Lung (tissue), 17 donors: ENCODE measurements at places on chromosomes 1 and 21.

GRCh38 chr1:182389619-182390047 lies 2.0 kb downstream of the GLUL start:
- no peak for DNase-seq

DNA sequence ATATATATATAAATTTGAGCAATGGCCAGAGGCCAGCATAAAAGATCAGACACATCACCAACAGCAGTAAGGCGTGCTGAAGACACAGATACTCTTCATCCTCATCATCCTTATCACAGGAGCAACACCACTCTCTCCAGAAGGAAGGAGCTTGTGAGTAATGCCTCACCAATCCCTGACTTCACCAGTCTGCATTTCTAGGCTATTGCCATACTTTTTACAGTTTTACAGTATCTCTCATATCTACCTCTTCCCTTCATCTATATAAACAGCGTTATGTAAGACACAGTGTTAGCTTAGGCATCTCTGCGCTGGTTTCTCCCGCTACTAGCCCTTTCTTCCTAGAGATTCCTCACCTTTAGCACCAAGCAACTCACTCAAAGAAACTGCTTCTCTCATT lies 2.4 kb upstream of the ABL2 start:
- DNase-seq, result no peak

- no peak for DNase-seq
These were observed 399.9 kb upstream of the RUNX1 start for GRCh38 chr21:35448876-35449599.

DNA sequence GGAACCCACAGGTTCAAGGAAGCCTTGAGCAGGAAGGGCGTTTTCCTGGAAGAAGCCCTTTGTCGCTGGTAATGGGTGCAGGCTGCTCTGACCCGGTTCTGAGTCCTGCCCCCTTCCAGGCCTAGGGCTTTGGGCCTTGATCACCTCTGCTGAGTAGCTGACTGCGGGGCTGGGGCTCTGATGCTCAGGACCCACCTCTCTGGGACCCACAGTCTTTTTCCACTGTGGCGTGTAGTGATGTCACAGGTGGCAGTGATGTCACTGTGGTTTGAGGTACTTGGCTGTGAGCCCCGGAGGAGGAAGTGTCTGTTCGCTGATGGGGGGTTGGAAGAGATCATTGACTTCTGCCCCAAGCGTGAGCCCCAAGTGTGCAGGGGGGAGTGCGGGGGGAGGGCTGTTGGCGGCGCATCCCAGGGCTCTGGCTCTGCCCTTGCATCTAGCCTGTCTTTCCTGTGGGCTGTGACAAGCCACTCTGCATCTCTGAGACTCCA lies 6.9 kb downstream of the TNFRSF1B start:
- DNase-seq, result peak; percentile 42

DNA sequence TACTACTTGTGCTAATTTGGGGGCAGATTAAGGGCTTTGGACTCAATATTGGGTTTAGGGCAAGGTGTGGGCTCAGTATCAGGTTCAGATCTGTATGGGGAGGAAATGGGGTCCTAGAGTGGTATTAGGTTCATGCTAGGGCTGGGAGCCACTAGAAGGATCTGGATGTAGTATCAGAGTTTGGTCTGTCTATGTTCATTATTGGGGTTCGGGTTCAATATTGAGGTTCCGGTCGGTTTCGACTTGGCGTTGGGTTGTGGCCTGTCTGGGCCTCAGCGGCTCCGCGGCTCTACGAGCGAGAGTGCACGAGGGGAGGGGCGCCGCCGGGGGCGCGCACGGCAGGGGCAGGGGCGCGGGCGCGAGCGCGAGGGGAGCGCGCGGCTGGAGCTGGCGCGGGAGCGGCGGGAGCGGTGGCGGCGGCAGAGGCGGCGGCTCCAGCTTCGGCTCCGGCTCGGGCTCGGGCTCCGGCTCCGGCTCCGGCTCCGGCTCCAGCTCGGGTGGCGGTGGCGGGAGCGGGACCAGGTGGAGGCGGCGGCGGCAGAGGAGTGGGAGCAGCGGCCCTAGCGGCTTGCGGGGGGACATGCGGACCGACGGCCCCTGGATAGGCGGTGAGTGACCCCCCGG lies at the start of gene PTPRF:
Gene PTPRF (plus strand): TSS at position 401 of the 624 bp plus-strand sequence. CDS start 14,193 bp downstream, outside the sequence.
- peak; percentile 75 for DNase-seq

- no peak for DNase-seq
These were observed 17.6 kb downstream of the FAM177B start for GRCh38 chr1:222754366-222755139.

GRCh38 chr1:85200463-85201339 lies at the start of gene SYDE2:
Gene SYDE2 (minus strand): TSS chr1:85201016. CDS start chr1:85200996, 20 bp downstream.
- peak; percentile 86 for DNase-seq
